HepG2 (cell line): ENCODE measurements at places on chromosomes 11 and 22. TPM values are rescaled to one million over a fixed set of nuclear protein-coding genes. Genes with fewer than 3 reads are reported as not detected.

DNA sequence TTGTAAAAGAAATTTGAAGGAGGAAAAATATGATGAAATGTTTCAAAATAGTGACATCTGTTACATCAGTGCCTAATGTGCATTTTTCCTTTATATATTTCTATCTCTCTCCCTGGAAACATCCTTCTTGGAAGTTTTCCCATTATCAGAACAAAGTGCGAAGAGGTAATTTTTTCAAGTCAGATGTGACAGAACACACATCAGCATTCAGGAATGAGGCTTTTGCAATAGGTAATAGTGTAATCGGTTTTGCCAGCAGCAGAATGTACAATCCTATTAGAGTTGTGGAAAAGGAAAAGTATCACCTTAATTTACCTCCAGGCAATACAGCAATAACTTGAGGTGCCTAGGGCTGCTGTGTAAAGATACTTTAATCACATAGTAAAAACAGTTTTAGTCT lies 275.8 kb downstream of the FAT3 start:
- no peak for DNase-seq

DNA sequence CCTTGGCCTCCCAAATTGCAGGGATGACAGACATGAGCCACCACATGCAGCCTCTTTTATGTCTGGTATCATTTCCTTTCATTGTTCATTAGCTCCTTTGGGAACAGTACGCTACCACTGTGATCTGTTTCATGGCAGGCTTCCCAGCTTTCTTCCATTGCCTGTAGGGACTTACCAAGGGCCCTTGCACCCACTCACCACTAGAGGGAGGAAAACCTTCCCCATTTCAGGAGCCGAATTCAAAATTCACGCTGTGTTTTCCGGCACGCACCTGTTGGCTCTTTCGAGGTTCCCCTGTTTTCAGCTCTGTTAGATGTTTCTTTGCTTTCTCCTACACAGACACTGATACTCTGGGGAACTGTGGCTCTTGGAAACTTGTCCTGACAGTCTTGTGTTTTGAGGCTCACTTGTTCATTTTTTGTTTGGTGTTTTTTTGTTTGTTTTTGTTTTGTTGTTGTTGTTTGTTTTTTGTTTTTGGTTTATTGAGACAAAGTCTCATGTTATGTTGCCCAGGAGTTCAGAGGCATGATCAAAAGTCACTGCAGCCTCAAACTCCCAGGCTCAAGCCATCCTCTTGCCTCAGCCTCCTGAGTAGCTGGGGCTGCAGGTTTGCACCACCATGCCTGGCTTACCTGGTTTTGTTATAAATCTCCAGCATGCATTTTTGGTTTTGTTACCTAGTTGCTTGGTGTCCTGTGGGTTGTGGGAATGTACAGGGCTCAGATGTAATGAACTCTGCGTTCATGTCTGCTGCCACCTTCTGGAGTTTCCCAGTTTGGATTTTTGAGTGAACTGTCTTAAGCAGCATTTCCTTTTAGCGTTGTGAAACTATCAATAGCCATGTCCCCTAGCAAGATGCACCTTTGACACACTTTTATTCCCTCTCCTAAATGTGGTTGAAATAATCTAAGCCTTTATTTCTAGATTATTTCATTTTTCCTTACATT lies 2.3 kb downstream of the KRTAP5-11 start:
- DNase-seq: peak; percentile 58

GRCh38 chr11:287821-288477 lies 977 bp upstream of the PGGHG start:
- DNase-seq: no peak

ALDH3B1 gene
- total RNA-seq: 4.0 and 4.5 TPM in 2 replicates

GRCh38 chr11:57460758-57461749 lies 726 bp downstream of the RTN4RL2 start:
- no peak for DNase-seq

HBB gene
- not detected in 2 replicates for total RNA-seq

GRCh38 chr11:102318469-102318868 lies 1.2 kb downstream of the BIRC3 start:
- no peak for DNase-seq

DNA sequence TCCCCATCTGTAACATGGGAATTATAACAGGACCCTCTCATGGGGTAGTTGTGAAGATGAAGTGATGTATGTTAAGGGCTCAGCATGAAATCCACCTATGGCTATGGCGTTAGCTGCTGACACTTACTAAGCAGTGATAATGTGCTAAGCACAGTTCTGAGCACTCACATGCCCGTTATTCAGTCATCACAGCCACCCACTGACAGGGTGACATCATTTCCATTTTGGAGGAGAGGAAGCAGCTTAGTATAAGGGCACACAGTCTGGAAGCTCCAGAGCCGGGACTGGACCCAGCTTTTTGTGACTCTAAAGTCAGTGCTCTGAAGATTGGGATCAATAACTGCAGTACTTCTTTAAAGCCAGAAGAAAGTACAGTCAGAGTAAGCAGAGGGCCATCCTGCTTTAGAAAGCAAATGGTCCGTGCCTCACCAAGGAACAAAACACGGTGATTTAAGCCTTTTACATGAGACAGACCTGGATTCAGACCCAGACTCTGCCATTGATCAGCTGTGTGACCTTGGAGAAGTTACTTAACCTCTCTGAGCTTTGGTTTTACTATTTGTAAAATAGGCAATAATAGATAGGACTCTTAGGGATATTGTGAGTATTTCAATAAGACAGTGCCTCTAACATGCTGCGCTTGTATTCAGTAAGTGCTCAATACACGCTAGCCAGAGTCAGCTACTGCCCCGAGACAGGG lies 61.5 kb downstream of the SGSM1 start:
- no peak for DNase-seq

DNA sequence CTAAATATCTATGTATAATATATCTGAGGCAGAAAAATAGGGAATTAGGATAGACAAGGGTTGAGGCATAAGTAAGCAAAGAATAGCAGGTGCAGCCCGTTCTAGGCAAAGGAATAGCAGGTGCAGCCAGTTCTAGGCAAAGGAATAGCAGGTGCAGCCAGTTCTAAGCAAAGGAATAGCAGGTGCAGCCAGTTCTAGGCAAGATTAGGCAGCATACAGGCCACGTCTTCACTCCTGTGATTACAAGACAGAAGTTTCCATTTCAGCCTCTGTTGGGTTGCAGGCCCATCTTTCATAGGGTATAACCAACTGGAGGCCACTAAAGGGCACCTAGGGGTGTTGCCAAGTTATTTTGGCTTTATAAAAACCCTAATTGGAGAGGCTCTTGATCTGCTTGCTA lies 28.8 kb upstream of the CHORDC1 start:
- no peak for DNase-seq

- DNase-seq: no peak
Observed at GRCh38 chr11:89489930-89490329, 1.2 kb downstream of the NOX4 start.

DNA sequence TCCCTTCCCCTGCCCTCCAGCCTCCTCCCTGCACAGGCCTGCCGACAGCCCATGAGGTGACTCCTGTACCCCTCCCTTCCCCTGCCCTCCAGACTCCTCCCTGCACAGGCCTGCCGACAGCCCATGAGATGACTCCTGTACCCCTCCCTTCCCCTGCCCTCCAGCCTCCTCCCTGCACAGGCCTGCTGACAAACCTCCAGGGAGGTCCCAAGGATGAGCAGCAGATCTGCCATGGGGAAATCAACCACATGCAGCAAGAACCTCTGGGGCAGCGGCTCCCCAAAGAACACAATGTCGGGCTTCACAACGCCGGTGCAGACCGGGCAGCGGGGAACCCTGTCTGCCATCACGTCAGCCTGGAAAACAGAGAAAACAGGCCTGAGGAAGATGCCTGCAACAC lies 12.3 kb downstream of the SIRT3 start:
- DNase-seq: no peak

FBLN1 gene
- 21.6 and 37.3 TPM in 2 replicates for total RNA-seq

DNA sequence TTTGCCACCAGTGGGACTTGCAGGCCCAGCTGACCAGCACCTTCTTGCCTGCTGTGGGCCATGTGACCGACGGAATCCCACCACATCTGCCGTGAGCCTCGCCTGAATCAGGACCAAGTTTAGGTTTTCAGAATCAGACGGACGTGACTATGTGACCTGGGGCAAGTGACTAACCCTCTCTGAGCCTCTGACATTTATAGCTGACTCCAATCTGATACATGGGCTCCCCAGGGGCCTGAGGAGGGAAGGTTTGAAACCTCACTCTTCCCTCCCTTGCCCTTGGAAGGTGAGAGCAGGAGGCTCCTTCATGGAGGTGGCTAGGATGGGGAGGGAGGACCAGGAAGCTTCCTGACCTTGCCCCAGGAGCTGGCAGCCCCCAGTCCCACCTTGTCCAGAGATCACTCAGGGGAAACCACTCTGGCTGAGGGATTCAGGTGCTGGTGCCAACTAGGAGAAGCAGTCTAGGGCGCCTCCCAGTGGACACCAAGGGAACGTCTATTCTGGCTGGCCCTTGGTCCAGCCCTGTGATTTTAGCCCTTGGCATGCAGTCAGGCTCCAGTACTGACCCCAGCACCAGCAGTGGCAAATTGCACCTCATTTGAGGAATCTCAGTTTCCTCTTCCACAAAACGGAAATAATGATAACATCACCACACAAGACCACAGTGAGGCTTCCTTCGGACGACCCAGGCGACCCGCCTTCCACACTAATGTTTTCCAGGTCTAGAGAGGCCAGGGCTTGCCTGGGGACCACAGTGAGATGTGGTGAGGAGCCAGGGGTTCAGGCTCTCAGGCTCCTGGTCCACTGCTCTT lies 47.2 kb upstream of the SYT7 start:
- DNase-seq: peak; percentile 57

DNA sequence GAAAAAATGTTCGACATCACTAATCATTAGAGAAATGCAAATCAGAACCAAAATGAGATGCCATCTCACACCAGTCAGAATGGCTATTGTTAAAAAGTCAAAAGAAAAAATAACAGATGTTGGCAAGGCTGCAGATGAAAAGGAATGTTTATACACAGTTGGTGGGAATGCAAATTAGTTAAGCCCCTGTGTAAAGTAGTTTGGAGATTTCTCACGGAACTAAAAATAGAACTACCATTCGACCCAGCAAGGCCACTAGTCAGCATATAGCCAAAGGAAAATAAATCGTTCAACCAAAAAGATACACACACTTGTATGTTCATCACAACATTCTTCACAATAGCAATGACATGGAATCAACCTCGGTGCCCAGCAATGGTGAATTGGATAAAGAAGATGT lies 503.2 kb downstream of the OPCML start:
- no peak for DNase-seq

DNA sequence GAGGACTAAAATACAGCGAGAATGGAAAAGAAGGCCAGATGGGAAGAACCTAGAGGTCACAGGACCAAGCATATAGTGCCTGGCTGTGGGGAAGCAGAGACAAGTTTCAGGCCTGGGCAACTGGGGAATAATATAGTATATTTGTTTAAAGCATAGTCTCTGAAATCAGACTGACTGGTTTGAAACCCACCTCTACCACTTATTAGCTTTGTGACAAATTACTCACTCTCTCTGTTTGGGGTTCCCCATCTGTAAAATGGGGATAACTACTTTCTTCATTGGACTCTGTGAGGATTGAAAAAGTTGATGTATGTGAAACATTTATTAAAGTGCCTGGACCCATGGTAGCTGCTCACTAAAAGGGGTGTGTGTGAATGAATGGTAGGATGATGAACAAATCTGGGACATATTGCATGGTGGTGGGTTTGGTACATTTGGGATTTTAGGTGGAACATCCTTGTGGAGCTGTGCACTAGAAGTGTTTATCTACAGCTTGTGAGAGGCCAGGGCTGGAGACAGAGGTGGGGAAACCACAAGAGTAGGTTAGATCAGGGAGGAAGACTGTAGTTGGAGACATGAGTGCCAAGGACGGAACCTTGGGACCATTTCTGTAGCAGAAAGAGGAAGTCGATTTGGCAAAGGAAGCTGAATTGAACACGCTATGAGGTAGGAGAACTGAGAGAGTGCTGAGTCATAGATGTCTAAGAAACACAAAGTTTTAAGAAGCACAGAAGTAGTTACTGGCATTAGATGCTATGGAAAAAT lies 52.6 kb downstream of the SWAP70 start:
- DNase-seq: no peak

TSPAN32 gene
- total RNA-seq: 0.09 TPM in 1 of 2 replicates, not detected in the other

- DNase-seq: no peak
Observed at GRCh38 chr11:50188040-50188439, 155.4 kb downstream of the OR4C45 start.
